NCI-H510A (cell line): ENCODE measurements at places on chromosomes 11 and 22.

GRCh38 chr11:105468154-105468553 lies 141.7 kb upstream of the GRIA4 start:
- no peak for DNase-seq

GRCh38 chr11:65442842-65443331 lies 20.3 kb downstream of the NEAT1 start:
- no peak for DNase-seq

GRCh38 chr11:102155676-102156075 lies 45.4 kb downstream of the YAP1 start:
- no peak for DNase-seq

DNA sequence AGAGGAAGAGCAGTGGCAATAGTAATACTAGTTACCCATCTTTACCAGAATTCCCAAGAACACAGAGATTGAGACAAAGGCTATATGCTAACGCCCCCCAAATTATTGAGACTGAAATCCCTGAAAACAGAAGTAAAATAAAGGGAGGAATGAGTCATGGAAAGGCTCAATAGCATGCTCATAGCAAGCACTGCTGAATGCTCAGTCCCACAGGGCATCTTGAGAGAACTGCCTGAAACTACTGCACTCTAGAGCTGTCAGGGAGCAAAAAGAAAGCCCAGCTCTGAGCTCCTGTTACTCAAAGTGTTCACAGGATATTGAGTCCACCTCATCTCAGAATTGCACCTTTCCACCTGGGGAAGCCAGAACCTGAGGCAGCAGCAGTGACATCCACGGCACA lies 44.1 kb upstream of the FIBIN start:
- DNase-seq, result no peak

- no peak for DNase-seq
Measured at GRCh38 chr11:19976281-19976941, 183.9 kb downstream of the DBX1 start.

DNA sequence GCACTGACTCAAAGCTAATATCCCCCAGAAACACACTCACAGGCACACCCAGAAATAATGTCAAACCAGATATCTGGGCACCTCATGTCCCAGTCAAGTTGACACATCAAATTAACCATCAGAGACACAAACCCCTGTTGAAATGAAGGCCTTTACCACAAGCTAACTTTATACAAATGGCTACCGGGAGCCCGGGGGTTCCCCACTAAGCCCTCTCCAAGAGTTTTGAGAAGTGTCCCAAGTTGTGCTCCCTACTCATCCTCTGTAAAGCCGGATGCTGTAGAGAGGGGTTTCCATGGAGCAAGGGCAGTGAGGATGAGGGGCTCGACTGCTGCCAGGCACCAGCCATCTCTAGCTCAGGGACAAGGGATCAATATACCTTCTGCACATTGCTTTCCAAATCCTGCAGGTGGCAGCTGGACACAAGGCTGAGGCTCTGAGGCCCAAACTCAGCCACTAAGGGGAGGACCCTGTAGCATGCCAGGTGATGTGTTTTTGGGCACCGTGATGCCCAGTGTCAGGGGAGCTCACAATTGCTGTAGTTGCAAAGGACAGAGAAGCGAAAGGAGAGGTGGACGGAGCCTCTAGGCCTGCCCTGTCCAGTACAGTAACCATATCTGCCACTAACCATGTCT lies 145.7 kb downstream of the TTC17 start:
- DNase-seq, result no peak

GRCh38 chr11:6943131-6943530 lies 16.9 kb downstream of the ZNF215 start:
- DNase-seq, result no peak

DNA sequence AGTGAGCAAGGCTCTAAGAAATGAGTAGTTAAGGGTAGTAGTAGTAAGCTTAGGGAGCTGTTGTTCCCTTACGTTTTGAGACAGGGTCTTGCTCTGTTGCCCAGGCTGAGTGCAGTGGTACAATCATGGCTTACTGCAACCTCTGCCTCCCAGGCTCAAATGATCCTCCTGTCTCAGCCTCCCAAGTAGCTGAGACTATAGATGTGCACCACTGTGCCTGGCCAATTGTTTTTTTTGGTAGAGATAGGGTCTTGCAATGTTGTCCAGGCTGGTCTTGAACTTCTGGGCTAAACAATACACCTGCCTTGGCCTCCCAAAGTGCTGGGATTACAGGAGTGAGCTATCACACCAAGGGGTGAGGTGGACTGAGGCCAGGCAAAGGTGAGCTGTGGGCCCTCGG lies 10.0 kb downstream of the SMIM38 start:
- no peak for DNase-seq

DNA sequence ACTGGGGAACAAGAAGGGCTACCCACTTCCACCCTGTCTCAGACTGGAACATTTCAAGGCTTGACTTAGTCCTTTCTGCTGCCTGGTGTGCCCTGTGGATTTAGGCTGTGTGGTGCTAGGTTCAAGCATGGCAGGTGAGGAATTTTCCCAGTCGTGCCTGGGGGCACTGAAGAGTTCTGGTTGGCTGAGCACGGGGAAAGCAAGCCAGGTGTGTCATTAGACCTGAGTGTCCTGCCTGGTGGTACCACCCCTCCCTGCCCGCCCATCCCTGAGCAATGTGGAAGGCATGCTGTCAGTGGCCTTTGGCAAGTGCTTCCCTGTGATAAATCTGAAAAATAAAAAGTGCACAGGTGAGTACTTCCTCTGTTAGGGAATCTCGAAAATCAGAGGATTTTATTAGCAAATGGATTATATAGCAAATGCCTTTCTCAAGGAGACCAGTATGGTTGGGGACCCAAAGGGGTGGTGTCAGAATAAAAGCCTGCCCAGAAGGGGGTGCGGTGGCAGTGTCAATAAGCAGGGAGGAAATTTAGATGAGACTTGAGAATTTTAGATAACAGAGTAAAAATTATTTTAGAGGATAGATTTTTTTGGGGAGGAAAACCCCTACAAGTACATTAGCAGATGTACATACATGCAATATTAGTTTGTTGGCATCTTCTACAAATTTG lies 22.8 kb downstream of the TEAD1 start:
- peak; percentile 28 for DNase-seq

DNA sequence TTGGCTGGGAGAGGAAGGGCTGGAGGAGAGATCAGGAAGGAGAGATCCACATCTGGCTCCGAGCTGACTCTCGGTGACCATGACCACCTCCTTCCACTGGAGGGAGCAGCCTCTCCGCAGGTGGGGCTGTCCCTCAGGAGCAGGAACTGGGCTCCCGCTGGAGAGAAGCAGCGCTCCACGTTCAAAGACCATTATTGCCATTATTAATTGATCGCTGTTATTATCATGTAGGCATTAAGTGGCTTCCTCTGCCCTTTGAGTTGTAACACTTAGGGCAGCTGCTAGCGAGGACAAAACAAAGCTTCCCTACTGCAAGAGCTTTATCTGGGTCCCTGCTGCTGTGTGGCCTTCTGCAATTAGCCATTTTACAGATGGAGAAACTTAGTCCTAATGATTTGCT lies 251.9 kb downstream of the ST3GAL4 start:
- peak; percentile 57 for DNase-seq

- DNase-seq, result no peak
Measured at GRCh38 chr11:106306942-106307341, 229.5 kb downstream of the AASDHPPT start.

GRCh38 chr22:49449811-49450446 lies 377.7 kb downstream of the BRD1 start:
- no peak for DNase-seq

- no peak for DNase-seq
Measured at GRCh38 chr11:80650966-80651365, 1210.1 kb upstream of the TENM4 start.

DNA sequence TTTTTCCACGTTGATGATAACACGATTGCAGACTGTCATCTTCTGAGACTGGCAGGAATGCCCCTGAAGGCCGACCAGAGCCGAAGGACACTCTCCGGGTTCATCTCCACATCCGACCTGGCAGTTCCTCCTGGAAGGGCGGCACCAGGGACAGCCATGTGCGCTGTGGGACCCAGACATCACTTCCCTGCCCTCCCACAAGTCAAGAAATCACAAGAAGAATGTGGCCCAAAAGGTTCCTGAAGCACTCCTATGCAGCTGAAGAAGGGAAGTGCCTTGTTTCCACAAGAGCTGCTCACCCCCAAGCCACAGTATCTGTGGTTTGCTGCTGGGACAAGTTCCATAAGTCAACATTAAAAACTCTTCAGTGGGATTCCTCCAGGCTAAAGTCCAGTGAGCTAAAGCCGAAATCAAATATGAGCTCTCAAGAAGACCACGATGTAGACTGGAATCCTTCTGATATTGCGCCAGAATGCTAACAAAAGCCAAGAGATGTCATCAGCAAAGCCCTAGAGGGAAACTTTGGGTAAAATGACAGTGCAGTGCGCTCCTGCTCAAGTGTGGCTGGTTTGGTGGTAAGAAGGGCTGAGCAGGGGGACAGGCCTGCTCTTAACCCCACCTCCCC lies 21.2 kb downstream of the PACSIN2 start:
- no peak for DNase-seq

DNA sequence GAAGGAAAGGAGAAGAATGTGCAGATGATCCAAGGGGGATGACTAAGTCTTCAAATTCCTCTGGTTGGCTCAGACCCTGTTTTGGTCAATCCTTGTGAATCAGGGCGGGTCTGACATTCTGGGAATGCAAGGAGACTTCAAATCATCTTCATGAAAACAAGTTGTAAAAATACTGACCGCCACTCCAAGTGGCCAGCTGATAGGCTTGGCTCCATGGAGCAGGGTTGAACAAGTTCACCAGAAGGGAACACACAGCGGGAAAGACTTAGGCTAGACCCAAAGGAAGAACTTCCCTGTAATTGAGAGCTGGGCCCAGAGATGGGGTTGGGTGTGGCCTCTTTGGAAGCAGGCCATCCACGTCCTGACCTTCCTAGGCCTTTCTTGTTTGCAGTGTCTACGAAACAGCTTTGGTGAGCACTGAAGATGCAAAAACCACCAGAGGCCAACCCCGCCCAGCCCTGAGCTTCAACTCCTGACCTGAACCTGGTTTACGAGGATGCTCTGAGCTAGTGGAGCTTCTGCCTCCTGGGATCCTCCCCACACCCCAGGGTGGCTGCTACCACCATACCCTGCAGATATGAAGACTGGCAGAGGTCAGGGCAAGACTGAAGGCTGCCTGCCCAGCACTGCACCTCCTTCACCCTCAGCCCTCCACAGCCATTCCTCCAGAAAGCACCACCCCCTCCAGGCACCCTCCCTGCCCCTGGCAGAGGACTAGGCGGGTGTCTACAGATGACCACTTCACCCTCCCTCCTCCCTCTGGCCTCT lies 26.1 kb downstream of the GDPD5 start:
- no peak for DNase-seq

DNA sequence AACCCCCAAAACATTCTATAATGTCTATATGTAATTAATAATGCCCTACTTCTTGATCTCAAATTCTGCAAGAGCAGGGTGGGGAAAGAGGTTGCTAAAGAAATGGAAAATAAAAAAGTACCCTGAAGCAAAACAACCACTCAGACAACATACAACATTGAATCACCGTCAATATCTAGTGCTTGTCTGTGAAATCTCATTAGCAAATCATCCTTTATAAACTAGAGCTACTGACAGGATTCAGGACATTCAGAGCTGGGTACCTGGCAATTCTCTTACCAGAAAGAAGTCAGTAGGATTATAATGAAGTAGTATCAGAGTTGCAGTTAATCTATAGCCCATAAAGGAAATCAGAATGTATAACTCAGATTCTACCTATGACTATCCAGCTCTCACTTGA lies 143.2 kb downstream of the CADM1 start:
- DNase-seq, result no peak

DNA sequence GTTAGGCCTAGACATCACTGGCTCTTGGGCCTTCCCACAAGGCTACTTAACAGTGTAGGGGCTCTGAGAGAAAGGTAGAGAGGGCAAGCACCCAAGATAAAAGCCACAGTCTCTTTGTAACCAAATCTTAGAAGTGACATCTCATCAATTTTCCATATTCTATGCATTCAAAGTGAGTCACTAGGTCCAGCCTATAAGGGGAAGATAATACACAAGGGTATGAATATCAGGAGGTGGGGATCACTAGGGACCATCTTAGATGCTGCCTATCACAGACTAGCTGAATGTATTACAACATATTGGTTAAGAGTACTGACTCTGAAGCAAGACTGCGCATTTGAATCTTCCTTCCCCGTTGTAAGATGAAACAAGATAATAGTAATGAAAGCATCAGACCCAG lies 144.1 kb downstream of the RBFOX2 start:
- no peak for DNase-seq

GRCh38 chr11:502288-503178 lies 4.5 kb downstream of the RNH1 start:
- DNase-seq, result no peak

- DNase-seq, result peak; percentile 50
Measured at GRCh38 chr11:115503083-115503885, 931 bp downstream of the CADM1 start.

DNA sequence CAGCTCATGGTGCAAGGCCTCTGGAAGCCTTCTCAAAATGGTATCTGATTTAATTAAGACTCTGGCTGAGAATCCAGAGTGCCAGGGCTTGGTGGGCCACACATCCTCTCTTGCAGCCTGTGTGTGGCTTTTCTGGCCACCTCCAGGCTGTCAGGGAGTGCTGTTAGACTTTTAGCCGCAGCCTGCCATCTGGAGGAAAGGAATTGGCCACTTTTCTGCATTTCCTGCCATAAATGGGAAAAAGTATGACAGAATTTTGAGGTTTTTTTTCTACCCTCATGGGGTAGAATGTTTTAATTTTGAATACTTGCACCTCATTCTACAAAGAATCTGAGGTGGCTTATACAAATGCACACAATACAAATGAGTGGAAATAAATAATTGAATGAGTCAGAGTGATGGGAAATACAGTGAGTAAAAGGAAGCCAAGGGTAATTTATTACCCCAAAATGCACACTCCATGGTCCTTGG lies 218.4 kb downstream of the ADAMTS15 start:
- DNase-seq, result no peak

- DNase-seq, result no peak
Measured at GRCh38 chr11:43832536-43832935, 48.1 kb upstream of the ALKBH3 start.

DNA sequence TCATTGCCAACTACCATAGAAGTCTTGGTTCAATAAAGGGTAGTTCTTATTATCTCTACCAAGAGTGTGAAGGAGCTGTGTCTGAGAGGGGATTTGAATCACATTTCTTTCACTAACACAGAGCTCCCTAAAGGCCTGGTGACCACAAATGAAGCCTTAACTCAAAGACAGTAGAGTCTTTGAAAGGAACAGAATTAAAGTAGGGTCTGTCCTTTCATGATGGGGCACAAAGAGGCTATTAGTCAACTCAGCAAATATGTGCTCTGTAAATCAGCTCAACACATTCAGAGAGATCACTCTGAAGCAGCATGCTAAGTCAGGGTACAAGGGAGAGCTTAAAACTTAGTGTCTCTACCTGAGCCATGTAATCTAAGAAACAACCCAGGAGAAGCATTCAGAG lies 212.4 kb upstream of the SYN3 start:
- no peak for DNase-seq
